NCI-H748 treated with DMSO at 0.1 percent for 48 hours (cell line): ENCODE measurements at places on chromosomes 7 and 10.

DNA sequence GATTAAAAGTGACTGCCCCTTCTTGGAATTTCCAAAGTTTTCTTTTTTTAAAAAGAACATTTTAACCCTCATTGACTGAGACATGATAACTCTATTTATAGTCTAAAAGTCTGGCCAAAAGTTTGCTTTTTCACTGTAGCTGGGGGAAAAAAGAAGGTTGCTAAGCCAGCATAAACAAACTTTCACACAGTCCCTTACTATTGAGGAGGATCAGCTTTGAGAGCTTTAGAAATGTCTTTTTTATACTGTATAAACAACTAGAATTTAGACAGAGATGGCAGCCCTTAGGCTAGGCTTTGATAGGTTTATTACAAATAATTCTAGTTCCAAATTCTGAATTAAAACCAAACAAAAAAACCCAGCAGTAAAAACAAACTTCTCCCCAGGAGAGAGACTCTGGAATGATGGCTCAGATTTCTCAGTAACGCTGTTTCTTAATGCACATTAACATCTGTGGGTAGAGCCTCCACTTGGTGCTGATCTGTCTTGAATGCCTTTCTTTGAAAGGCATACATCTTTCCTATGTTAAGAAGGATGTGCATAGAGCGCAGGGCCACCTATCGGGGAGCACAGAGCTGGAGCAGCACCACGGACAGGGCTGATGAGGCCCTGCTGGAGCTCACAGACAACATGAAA is 100.9 kb upstream of the PDLIM1 start:
- DNase-seq, result no peak

DNA sequence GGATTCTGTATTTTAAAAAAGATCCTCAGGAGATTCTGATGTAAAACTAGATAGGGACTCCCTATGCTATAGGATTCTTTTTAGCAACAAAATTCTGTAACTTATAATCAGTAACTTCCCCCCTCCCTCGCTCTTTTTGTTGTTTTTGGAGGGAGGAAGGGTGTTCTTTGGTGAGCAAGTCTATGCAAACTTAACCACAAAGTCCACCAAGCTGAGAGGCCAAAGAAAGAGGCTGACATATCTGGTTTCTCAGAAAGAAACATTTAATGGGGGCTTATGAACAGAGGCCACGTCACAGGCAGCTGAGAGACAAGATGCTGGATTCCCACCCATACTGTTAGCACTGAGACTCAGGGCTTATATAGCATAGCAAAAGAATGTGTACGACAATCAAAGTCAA is 14.3 kb upstream of the ABCB5 start:
- no peak for DNase-seq

GRCh38 chr7:133478591-133479135 is 225.8 kb downstream of the EXOC4 start:
- DNase-seq, result no peak

DNA sequence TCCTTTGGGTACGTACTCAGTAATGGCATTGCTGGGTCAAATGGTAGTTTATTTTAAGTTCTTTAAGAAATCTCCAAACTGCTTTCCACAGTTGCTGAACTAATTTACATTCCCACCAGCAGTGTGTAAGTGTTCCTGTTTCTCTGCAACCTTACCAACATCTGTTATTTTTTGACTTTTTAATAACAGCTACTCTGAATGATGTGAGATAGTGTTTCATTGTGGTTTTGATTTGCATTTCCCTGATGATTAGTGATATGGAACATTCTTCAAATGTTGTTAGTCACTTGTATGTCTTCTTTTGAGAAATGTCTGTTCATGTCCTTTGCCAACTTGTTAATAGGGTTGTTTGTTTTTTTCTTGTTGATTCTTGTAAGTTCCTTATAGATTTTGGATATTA is 558.9 kb downstream of the SH2D4B start:
- no peak for DNase-seq
